Ovary (tissue), 10 donors: ENCODE measurements at places on chromosomes 3 and 15. TPM values are rescaled to one million over a fixed set of nuclear protein-coding genes. Genes with fewer than 3 reads are reported as not detected.

DNA sequence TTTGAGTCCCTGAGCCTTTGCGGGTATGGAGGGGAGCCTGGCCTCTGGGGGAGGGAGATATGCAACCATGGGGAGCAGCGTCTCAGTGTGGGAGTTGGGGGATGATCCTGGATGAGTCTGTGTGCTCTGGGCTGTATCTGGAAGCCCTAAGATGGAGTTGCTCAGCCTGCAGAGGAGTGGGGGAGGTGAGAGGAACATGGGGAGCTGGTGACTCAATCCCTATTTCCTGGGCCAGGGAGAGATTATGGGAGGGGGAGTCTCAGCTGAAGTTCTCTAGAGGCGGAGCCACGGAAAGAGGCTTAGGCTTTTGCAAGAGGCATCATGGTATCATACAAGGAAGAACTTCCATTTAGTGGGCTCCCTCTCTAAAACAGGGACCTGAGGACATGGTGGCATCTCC lies 59.5 kb upstream of the TMEM115 start:
- H3K4me1 ChIP-seq, result no peaks in the 10 kb centered on the region
- DNase-seq, result no peak
- H3K36me3 ChIP-seq, result no peaks in the 10 kb centered on the region
- no peak overlapping the region for H3K27ac ChIP-seq
- H3K4me3 ChIP-seq, result no peak overlapping the region

Gene PYGO1
- total RNA-seq, result 10.3 TPM

DNA sequence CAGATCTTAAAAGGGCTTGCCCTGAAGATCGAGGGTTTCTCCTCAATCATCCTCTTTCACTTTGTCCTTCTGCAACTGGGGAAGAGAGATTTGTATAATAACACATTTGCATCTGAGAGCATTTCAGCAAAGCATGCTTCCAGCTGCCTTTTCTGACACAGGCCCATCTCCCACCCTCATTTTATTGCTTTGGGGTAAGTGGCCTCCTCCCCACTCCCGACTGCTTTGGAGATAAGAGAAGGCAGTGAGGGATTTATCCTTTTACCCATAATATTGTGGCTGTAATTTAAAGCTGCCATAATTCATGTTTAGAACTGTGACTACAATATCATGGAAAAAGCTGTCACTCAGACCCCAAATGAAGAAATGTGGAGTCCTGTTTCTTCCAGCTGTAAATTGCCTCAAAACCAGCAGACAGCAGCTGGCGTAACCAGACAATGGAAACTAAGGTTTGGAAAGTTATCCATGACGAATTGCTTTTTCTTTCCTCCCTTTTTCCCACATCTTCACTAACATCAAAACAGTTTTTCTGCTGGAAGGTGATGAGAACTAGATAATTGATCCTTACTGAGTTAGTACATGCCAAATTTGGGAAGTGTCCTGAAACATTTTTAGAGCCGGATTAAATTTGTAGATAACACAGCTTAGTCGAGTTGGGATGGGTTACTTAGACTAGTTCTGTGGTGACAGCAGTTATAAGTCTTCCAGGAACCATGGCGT lies 104.2 kb upstream of the PFN2 start:
- DNase-seq, result no peak
- no peak overlapping the region for H3K4me3 ChIP-seq
- no peaks in the 10 kb centered on the region for H3K36me3 ChIP-seq

- no peak overlapping the region for H3K4me3 ChIP-seq
- no peak for DNase-seq
These were observed 237.7 kb downstream of the SUCLG2 start for GRCh38 chr3:67416703-67417102.

DNA sequence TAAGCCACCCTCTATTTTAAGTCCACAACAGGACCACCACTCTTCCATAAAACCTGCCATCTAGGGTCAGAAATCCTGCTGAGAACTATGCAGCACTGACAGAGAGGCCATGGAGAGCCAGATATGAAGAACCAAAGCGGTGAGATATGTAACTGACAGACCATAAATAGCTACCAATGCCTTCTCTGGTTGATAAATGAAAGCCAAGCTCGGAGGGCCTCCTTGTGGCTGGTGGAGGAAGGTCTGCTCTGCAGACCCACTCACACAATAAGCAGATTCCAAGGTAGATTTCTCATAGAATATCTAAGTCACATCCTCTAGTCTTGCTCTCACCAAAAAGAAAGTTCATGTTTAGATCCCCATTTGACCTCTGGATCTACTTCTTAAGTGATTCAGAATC lies 38.9 kb downstream of the RYK start:
- no peaks in the 10 kb centered on the region for H3K36me3 ChIP-seq
- no peak overlapping the region for H3K27ac ChIP-seq
- DNase-seq, result no peak

DNA sequence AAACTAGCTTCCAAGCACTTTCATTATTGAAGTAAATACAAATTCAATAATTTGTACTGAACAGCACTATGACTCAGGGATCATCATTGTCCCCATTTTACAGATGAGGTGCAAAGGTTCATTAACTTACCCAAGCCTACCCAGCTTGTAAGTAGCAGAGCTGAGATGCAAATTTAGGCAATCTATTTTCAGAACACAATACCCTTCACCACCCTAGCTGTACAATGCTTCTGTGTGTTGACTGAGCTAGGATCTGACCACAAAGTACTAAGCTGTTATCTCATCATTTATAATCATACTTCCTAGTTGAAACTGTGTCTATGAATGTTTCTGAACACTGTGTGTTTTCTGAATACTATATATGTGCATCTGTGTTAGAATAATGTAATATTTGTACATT lies 3.2 kb upstream of the ILDR1 start:
- H3K36me3 ChIP-seq, result no peaks in the 10 kb centered on the region
- DNase-seq, result no peak
- no peak overlapping the region for H3K4me3 ChIP-seq
- H3K4me1 ChIP-seq, result no peaks in the 10 kb centered on the region
- H3K27ac ChIP-seq, result no peak overlapping the region

Gene NLGN1
- 6.7 TPM for total RNA-seq

DNA sequence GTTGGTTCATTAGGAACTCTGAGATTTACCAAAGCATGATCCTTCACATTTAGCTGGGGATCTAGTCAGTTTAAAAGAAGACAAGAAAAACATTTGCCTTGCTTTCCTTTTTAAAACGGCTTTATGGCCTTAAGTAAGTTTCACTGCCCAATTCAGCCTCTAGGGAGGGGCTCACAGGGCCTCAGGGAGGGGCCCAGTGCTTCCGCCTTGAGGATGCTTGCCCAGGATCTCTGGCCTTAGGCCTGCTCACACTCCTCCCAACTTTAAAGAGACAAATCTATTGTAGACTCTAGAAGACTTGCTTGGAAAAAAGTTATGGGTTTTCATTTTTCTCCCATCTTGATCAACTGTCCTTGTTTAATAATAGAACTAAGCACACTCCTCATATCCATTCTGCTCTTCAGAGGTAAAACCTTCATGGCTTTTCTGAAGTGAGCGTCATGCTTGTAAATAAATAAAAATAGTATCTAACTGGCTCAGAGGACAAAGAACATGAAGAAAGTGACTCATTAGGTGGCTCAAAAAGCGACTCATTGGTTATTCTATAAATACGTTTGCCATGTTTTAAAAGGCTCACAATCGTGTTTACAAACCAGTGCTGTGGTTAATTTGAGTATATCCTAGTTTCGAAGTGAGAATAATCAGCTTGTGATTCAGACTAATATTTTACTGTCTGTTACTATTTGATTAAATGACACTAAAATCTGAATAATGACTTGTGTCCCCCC lies 13.7 kb downstream of the PDHB start:
- DNase-seq, result peak; percentile 45
- no peaks in the 10 kb centered on the region for H3K4me1 ChIP-seq
- H3K27me3 ChIP-seq, result no peaks in the 10 kb centered on the region
- no peaks in the 10 kb centered on the region for H3K36me3 ChIP-seq
- H3K27ac ChIP-seq, result no peak overlapping the region
- no peak overlapping the region for H3K4me3 ChIP-seq

Gene CEMIP
- total RNA-seq, result 4.7 TPM

DNA sequence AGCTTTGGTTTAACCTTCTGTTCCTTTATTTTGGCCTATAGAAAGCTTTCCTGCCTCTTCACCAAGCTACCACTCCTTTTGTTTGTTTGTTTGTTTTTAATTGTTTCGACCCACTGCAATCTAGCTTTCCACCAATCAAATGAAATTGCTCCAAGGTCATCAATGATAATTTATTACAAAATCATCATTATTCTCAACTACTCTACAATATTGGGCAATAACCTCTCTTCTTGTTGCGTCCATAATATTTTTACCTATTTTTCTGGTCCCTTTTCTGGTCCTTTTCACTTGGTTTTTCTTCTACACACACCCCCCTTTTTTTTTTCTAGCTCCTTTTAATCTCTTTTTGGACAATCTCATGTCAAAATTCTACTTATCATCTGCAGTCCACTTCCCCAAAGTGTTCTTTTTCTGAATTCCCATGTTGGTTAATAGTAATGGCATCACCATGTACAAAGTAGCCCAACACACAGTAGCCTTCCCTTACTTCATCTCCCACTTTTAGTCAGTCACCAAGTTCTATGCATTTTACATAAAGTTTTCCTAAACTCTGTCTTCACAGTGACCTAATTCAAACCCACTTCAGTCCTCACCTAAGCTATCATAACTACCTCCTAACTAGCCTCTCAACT lies 11.0 kb upstream of the ANKRD28 start:
- no peak overlapping the region for H3K27ac ChIP-seq
- H3K27me3 ChIP-seq, result no peaks in the 10 kb centered on the region
- no peak overlapping the region for H3K4me3 ChIP-seq
- H3K36me3 ChIP-seq, result no peaks in the 10 kb centered on the region
- DNase-seq, result no peak

Gene LRRC49
- 16.4 TPM for total RNA-seq

DNA sequence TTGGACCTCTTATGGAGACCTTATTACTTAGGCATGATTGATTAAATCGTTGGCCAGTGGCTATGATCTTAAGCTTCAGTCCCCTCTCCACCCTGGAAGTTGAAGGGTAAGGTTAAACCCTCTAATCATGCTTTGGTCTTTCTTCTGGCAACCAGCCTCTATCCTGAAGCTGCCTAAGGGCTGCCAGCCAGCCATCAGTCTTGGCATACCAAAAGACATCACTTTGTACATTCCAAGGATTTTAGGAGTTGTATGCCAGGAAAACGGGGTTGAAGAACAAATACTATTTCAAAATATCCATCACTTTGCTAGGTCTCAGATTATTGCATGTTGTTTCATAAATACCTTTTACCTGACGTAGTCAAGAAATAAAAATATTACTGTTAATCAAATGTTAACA lies 28.9 kb downstream of the UBE2E2 start:
- no peak overlapping the region for H3K4me3 ChIP-seq
- H3K4me1 ChIP-seq, result peaks cover 3% of the 10 kb centered on the region
- DNase-seq, result no peak
- H3K27ac ChIP-seq, result no peak overlapping the region
- no peaks in the 10 kb centered on the region for H3K36me3 ChIP-seq
- no peaks in the 10 kb centered on the region for H3K27me3 ChIP-seq

DNA sequence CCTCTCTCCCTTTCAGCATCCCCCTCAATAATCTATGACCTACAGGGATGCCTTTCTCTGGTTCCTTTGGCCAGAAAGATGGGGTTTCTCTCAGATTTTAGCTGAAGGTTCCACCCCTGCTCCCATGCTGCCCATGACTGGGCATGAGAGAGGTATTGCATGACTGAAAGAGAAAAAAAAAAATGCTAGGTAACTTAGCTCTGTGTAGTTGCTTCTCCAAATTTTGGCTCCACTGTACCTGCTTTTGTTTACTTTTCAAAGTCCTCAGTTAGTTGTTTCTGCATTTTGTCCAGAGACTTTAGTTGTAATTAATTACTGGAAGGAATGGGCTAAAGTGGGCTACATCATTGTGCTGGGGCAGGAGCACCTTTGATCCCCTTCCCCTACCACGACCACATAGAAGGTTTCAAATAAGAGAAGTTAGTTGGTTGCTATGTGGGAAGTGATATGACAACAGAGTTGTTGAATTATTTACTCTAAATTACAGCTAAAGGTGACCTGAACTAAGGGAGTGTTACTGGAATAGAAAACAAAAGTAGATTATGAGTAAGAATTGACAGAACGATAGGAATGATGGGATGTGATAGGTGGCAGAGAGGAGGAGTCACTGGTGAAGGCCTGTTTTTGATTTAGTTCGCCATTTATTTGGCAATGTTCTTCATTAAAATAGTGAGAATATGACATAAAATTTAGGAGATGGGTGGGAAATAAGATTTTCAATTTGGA lies 605.4 kb upstream of the NR2F2 start:
- H3K27ac ChIP-seq, result no peak overlapping the region
- H3K27me3 ChIP-seq, result no peaks in the 10 kb centered on the region
- H3K4me3 ChIP-seq, result no peak overlapping the region
- no peaks in the 10 kb centered on the region for H3K4me1 ChIP-seq
- DNase-seq, result no peak

Gene LYZL4
- total RNA-seq, result not detected

- H3K27ac ChIP-seq, result no peak overlapping the region
- H3K36me3 ChIP-seq, result no peaks in the 10 kb centered on the region
- H3K27me3 ChIP-seq, result no peaks in the 10 kb centered on the region
- no peak for DNase-seq
- no peak overlapping the region for H3K4me3 ChIP-seq
These were observed 168.4 kb downstream of the STAC start for GRCh38 chr3:36548712-36549111.

- no peaks in the 10 kb centered on the region for H3K4me1 ChIP-seq
- H3K27me3 ChIP-seq, result no peaks in the 10 kb centered on the region
- no peak overlapping the region for H3K27ac ChIP-seq
- no peak overlapping the region for H3K4me3 ChIP-seq
These were observed 41.5 kb downstream of the FGF12 start for GRCh38 chr3:192685801-192686200.

DNA sequence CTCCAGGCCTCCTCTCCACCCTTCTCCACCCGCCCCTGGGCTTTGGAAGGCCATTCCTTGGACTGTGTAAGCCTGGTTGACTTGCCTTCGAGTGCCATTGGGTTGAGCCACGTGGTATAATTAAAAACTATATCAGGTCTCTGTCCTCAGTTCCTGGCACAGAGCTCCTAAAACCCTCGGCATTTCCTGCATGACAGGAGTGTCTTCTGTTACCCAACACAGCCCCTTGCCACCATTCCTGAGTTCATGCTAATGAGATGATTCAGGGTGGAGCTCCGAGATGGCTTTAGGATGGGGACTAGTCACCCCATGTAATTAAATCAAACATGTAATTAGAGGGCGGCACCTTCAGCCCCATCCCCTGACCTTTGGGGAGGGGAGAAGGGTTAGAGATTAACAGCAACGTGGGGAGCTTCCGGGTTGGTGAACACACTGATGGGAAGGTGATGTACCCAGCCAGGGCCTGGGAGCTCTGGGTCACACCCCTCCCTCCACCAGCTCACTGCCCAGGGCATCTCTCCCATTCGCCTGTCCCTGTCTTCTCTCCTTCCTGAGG lies 256.4 kb downstream of the FAM43A start:
- DNase-seq, result no peak
- no peaks in the 10 kb centered on the region for H3K27me3 ChIP-seq
- no peaks in the 10 kb centered on the region for H3K4me1 ChIP-seq
- H3K4me3 ChIP-seq, result no peak overlapping the region

- H3K27ac ChIP-seq, result no peak overlapping the region
- DNase-seq, result no peak
- no peaks in the 10 kb centered on the region for H3K27me3 ChIP-seq
- no peaks in the 10 kb centered on the region for H3K36me3 ChIP-seq
- H3K4me1 ChIP-seq, result no peaks in the 10 kb centered on the region
These were observed 908.1 kb downstream of the DIPK2A start for GRCh38 chr3:144879701-144880100.

Gene CPN2
- total RNA-seq, result not detected

GRCh38 chr3:71528816-71529215 lies 54.7 kb downstream of the FOXP1 start:
- H3K4me1 ChIP-seq, result no peaks in the 10 kb centered on the region
- no peak overlapping the region for H3K27ac ChIP-seq
- DNase-seq, result no peak
- H3K4me3 ChIP-seq, result no peak overlapping the region
- H3K36me3 ChIP-seq, result no peaks in the 10 kb centered on the region

Gene GOLGA8T
- total RNA-seq, result 0.24 TPM
